ENCODE measurements at places on chromosomes 2 and 18.

- DNase-seq, result no peak
Observed at GRCh38 chr2:57962861-57963260, 83.7 kb upstream of the VRK2 start.

- no peak for DNase-seq
Observed at GRCh38 chr2:12685956-12686355, 30.8 kb upstream of the TRIB2 start.

GRCh38 chr18:11733031-11733430 is 44.0 kb downstream of the GNAL start:
- DNase-seq, result no peak

DNA sequence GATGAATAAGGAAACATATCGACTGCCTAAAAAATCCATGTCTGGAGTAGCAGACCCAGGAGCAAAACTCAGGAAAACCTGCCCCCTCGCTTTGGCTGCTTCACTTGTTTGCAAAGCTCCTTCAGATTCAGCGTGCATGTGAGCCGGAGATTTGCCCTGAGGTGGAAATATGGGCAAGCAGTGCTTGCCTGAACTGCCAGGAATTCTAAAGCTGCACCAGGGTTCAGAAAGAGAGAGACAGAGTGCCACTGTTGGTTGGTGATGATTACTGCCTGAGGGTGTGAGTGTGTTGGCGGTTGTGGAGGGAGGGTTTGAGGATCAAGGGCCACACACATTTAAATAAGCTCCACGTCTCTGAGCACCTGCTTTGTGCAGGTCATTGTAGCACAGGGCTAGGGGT is 139.6 kb upstream of the RGPD4 start:
- DNase-seq, result no peak

DNA sequence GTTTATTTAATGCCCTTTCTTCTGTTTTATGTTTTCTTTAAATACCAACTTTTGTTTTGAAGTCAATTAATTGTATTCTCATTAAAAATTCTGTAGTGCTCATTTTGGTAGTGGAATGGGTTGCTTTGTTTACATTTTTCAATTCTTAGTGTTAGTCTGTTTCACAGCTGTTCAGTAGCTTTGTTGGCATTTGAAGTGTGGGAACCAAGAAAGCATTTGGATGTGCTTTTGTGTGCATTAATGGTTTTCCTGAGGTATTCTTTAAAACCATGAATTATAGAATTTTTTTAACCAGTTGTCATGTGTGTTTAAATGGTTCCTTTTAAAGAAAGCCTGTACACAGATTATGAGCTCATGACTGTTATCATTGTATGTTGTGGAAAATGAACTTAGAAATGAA is 19.7 kb downstream of the MIB1 start:
- no peak for DNase-seq

DNA sequence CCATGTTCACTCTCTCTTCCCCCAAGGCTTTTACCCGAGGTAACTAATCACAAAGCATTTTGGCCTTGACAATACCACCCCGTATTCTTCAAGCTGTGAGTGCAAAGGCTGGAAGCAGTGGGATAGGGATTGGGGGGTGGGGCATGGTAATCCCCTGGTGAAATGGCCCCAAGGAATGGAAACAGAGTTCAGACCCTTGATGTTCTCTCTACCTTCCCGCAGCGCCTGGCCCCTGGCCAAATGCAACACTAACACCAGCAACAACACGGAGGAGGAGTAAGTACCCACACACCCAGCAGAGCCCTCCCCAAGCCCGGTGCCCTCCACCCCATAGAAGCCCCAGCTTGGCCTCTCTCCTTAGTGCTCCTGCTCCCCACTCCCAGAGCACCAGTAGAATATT is 36.9 kb downstream of the CNGA3 start:
- no peak for DNase-seq

- no peak for DNase-seq
Observed at GRCh38 chr18:25181581-25181980, 170.4 kb downstream of the ZNF521 start.

GRCh38 chr2:55408098-55408882 is 11.4 kb downstream of the CCDC88A start:
- DNase-seq, result no peak

- no peak for DNase-seq
Observed at GRCh38 chr2:36672199-36672598, 24.3 kb upstream of the VIT start.

DNA sequence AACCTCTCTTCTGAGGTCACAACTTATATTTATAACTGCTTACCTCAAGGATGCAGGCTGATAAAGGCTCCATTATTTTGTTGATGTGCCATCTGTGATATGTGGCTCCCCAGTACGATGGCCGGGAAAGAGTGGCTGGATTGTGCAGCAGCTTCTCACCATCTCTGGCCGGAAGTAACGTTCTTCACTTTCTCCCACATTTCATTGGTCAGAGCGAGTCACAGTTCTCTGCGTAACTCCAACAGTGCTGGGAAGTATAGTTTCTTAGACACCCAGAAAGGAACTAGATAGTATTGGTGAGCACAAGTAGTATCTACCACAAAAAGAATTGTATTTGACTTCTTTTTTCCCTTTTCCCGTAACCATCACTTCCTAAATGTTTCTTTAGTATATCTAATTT is 28.7 kb downstream of the ZSWIM2 start:
- no peak for DNase-seq

DNA sequence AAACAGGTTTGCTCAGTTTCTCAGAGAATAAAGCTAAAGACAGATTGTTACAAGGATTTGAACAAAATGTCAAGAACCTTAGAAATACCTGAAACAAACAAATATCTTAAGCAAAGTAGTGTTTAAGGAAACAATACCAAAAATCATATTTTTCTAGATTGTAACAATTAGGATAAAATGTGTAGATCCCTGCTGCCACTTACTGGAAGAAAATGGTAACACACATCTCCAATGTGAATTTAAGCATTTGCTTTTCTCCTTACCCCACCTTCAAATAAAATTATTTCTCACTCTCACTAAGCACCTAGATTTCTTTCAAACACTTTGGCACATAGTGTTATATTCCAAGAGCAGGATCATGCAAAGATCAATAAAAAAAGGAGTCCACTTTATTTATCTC is 34.9 kb downstream of the SUCLG1 start:
- no peak for DNase-seq

- DNase-seq, result no peak
Observed at GRCh38 chr18:78703291-78703690, 276.3 kb upstream of the SALL3 start.

GRCh38 chr2:226728996-226729395 is 70.6 kb downstream of the IRS1 start:
- no peak for DNase-seq

DNA sequence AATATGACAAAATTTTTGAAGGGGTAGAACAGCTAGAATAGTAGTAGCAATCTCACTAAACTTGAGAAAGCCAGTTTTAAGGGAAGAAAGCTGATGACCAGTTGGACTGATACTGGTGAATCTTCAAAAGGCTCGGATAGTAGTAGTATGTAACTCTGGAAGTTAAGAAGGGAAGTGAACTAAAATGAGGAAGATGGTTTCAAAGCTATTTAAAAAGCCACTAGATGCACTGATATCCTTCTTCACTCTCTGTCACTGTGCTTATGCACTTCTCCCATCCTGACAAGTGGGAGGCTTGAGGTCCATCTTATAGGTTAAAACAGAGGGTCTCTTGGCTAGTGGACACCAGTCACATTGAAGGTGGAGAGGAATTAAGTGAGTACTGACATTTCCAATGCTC is 141.1 kb downstream of the NCOA1 start:
- DNase-seq, result no peak

DNA sequence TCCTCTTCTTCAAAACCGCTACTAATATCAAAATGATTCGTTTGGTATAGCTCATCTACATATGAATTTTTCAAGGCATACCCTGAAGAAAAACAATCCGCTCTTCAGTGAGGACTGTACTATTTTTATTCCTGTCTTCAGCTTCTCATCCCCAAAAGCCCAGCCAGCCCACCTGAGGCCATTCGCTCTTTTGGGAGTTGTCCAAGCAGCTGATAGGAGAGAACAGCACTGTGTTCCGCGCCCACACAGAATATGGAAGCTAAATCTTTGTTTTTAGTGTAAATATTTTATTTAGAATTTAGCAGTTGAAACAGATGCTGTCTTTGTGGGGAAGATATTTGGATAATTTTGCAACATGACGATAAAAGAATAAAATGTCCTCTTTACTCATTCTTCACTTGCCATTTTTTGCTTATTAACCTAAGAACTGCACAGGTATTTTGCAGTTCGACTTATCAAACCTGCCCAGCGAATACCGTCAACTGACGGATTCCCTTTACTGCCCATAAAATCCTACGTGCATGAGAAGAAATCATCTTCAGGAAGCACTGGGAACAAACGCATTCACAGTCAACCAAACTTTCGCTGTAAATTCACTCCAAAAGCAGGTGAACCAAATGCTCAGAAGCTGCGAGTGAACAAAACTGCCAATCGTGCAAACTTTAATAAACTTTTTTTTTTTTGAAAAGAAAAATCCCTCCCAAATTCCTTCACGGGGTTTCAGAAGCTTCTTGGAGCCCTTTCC is 3.4 kb downstream of the ZNF521 start:
- DNase-seq, result no peak

GRCh38 chr2:176234156-176234555 is 35.1 kb upstream of the MTX2 start:
- DNase-seq, result no peak
